GM23338 (cell line): ENCODE measurements at places on chromosomes 5 and 9.

- no peak for DNase-seq
Observed at GRCh38 chr9:69548681-69549080, 123.5 kb downstream of the APBA1 start.

- DNase-seq, result no peak
Observed at GRCh38 chr9:97531888-97532376, 30.5 kb downstream of the TMOD1 start.

DNA sequence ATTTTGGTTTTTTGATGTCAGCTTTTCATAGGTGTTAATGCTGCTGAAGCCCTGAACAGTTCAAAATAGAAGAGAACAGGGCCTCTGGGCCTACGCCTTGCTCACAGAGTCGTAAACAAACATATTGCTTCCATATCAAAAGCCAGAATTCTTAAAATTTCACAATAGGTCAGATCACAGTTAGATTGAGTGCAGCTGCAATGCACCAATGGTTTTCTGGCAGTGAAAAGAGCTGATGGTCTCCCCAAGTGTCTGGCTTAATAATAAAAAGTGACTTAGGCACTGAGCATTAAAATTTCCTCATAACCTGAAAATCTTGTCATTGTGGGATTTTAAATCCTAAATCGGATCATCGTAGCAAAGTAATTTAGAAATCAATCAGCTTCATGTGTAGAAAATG lies 493.0 kb downstream of the CAAP1 start:
- DNase-seq, result no peak

DNA sequence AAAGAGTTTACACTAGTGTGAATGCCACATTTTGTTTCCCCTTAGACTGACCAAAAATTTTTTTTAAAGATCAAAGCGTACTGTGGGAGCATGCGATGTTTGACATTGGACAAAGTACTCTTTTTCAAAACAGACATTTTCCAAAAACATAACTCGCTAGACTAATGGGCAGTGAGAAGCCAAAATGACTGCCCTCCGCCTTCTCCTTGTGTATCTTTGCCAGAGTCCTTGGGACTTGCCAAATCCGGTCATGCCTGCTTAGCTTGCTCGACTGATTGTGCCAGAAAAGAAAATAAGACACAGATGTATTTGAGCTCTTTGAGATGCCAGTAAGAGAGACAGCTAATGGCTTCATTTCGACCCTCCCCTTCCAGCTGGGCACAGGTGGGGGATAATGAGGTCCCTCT lies 157.5 kb downstream of the MAPKAP1 start:
- no peak for DNase-seq

DNA sequence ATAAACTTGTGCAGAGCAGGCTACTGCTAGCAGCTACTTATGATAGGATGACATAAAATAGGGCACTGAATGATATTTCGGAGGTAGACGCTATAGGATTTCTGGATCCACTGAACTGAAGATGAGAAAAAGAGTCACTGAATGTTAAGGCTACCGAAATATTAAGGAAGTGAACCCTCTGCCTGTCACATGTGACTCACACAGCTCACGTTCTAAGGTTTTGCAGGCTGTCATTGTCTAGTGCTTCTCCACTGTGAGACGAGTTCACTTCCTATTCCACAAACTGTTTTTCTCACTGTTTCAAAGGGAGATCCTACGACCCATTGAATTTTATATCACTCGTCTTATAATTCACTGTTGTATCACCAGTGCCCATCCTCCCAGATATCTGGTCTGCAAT lies 100.8 kb downstream of the CTNND2 start:
- DNase-seq, result no peak

DNA sequence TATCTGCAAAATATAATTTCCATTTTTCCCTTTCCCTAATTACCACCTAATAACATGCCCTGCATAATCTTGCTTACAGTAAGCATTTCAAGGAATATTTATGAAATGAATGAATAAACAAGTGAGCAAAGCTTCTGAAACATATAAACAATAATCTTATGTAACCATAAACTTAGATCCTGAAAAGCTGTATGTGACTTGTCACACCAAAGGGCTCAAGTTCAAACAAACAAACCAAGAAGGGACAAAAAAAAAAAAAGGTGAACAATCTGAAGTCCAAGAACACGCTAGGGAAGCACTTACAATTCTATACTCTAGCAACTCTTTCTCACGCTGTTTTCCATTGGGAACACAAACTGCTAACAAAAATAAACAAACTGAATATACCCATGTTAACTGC lies 36.3 kb downstream of the PLPP1 start:
- DNase-seq, result no peak

DNA sequence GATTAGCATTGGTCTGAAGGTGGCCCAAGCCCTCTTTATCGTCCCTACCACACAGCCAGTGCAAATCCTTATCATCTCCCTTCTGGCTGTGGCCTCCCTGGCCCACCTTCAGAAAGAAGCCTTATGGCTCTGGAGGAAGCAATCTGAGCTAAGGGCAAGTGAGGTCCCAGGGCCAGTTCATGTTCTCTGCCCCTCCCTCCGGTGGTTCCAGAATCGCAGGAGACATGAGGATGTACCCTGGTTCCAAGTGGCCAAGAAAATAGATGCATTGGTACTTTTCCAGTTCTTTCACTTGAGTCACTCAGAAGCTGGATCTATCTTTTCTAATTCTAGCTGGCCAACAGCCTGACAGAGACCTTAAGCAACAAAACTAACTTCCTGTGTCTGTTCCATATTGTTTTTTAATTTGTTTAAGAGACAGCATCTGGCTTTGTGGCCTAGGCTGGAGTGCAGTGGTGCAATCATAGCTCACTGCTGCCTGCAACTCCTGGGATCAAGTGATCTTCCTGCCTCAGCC lies 60.7 kb downstream of the LHFPL2 start:
- DNase-seq, result no peak

- DNase-seq, result peak; percentile 74
Observed at GRCh38 chr9:14314929-14315874, 1.3 kb upstream of the NFIB start.

GRCh38 chr5:33509036-33509435 lies 68.3 kb downstream of the TARS1 start:
- no peak for DNase-seq

GRCh38 chr5:152380415-152381123 lies 24.5 kb downstream of the NMUR2 start:
- DNase-seq, result no peak

- DNase-seq, result no peak
Observed at GRCh38 chr5:921456-922435, 29.1 kb downstream of the TRIP13 start.

GRCh38 chr5:141180313-141180712 lies 1.9 kb upstream of the PCDHB16 start:
- DNase-seq, result no peak

- DNase-seq, result peak; percentile 81
Observed at GRCh38 chr5:13250464-13251291, 693.8 kb downstream of the DNAH5 start.

- no peak for DNase-seq
Observed at GRCh38 chr5:54551926-54552325, 34.4 kb downstream of the SNX18 start.

- DNase-seq, result no peak
Observed at GRCh38 chr5:150619359-150620230, 20.9 kb upstream of the SYNPO start.

DNA sequence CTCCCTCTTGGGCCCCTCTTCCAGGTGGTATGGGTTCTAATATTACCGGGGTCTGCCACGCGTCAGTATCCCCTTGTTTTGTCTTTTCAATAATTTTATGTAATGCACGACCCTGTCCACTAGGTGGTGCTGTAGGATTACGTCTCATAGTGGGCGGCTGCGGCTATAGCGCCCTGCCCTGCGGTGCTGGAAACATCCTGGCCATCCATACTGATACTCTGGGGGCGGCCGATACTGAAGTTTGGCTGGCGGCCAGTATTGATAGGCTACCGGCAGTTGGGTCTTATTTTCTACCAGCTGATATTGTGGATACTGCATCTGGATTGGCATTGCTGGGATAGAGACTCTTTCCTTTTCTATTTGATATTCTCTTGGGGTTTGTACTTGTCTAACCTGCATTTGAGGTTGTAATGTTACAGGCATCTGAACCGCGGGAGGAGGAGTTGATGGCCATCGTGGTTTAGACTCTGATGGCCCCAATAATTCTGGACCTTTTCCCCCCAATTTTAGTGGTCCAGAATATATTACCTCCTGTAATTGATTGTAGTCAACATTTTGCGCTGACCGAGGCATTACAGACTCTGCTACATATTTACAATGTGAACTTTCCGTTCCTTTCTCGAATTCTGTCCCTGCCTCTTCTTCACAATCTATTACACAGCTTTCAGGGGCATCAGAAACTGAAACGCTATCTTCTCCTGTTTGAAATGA lies 3.3 kb upstream of the TMEM141 start:
- DNase-seq, result peak; percentile 92

DNA sequence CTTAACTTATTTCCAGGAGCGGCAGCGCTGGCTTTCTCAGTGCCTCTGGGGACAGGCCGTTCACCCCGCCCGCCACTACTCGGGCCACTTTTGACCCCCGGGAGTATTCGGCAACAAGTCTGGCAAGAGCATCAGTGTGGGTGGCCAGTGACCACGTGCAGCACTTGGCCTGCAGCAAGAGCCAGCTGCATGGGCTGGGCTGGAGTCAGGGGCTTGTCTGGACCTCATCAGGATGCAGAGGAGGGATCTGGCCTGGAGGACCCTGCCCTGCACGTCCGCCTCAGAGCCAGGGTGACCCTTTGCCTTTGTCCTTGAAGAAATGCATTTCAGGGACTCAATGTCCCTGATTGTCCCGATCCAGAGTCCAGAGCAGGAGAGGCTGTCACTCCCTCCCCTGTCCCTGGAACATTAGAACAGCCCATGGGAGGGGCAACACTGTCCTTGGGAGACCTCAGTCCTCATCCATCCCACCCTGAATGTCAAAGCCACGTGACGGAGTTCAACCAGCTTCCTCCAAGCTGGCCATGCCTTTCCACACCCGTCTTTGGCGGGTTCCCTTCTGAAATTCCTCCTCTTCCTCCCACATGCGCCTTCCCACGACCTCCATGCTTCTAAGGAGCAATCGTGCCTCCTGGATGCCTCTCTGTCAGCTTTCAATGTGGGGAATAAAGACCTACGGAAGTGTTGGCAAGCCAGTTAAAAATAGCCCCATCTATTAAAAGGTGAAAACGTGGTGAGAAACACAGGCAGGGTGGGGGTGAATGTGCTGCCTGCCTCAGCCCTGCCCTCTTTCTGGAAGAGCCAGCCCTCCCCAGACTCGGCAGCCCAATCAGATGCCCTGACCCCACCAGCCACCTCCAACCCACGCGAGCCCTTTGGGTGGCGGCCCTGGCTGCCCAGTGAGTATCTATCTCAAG lies 99.0 kb downstream of the OLFM1 start:
- DNase-seq, result no peak

GRCh38 chr5:150675069-150675468 lies 14.0 kb downstream of the MYOZ3 start:
- DNase-seq, result no peak

- DNase-seq, result no peak
Observed at GRCh38 chr5:178058321-178059012, 54.9 kb upstream of the N4BP3 start.

- DNase-seq, result no peak
Observed at GRCh38 chr9:15372455-15372854, 50.2 kb upstream of the SNAPC3 start.

DNA sequence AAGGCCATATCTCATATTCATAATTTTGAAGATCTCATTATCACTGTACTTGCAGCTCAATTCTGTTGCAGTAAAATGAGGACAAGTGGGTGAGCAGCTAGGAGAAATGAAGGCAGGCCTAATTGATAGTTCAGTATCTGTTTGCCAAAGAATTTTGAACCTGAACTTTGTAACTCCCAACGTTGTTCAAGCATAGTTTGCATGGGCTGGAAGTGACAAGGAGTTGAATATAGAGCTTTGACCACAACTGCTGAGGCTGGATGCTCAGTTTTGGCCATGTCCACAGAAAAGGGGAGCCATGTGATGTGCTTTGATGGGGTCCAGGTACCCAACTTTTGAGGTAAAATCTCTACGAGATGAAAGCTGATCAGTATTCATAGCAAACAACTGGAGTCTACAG lies 177.5 kb downstream of the NXNL2 start:
- DNase-seq, result no peak

DNA sequence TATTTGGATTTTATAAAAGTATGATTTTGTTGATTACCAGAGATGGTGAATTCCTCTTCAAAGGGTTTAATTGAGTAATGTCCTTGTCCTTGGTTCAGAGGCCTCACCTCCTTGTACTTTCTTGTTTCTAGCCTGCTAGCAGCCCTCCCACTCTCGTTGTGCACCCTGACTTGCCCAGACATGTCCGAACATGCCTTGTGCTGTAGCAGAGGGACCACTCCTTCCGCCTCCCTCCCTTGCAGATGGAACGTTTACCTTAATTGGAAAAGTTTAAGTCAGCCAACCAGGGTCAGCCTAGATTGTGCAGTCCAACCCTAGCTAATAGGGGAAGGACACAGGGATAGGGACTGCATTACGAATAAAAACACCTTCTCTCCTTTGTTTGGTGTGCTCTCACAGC lies 406.9 kb upstream of the NMUR2 start:
- DNase-seq, result no peak

DNA sequence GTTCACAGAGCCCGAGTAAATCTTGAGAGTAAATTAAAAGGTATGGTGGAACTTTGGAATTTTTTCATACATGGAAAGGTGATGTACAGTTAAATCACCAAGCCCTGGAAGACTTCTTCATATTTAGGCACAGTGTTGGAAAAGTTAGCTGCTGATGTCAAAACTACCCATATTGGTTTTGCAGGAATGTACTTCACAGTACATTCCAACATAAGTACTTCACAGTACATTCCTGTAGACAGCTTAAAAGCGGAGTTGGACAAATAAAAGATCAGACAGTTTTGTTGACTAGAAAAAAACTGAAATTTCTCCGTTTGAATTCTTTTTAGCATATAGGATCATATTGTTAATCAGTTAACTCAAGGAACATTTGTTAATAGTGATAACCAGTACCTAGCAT lies 1.8 kb downstream of the RANBP17 start:
- DNase-seq, result no peak

GRCh38 chr9:120531683-120532300 lies 48.2 kb downstream of the CDK5RAP2 start:
- peak; percentile 72 for DNase-seq

- DNase-seq, result no peak
Observed at GRCh38 chr5:957748-958485, 50.7 kb upstream of the NKD2 start.

DNA sequence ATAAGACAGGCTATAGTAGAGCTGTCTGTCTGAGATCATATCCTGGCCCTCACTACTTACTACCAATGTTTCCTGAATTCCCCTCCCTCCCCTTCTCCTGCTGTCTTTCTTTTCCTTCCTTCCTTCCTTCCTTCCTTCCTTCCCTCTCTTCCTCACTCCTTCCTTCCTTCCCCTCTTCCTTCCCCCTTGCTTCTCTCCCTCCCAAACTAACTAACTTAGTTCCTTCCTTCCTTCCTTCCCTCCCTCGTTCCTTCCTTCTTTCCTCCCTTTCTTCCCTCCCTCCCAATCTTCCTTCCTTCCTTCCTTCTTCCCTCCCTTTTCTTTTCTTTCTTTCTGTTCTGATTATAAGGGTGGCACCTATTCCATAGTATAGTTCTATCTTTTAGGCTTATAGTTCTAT lies 150.0 kb upstream of the GDNF start:
- DNase-seq, result no peak

- DNase-seq, result no peak
Observed at GRCh38 chr9:95425910-95426551, 90.7 kb downstream of the PTCH1 start.

GRCh38 chr5:73338256-73339050 lies 110.1 kb downstream of the FOXD1 start:
- peak; percentile 12 for DNase-seq

GRCh38 chr5:99061299-99061698 lies 132.5 kb upstream of the CHD1 start:
- DNase-seq, result no peak

GRCh38 chr9:107842530-107842929 lies 353.0 kb upstream of the KLF4 start:
- DNase-seq, result no peak

- no peak for DNase-seq
Observed at GRCh38 chr5:107286447-107287098, 384.2 kb downstream of the EFNA5 start.
